CD4-positive, alpha-beta T cell treated with Interferon alpha-2 for 1 hour (primary cell): ENCODE measurements at places on chromosomes 1 and 21.

DNA sequence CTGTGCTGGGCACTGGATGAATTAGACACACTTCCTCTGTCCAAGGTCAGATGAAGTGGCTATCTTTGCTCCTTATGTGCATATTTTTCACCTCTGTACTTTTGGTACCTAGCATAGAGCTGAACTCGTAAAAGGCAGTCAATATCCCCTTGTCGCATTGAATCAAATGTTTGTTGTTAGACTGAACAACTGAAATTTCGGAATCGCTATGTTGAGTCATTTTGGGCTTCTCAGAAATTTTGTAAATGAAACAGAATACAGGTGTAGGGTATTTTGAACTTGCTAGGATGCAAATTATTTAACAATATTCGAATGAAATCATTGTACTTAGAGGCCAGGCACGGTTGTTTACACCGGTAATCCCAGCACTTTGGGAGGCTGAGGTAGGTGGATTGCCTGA is 48.0 kb downstream of the PDE4B start:
- no peak for DNase-seq

- no peak for DNase-seq
Observed at GRCh38 chr1:153346077-153346723, 2.4 kb downstream of the PGLYRP4 start.

GRCh38 chr1:60936591-60937342 is 145.6 kb upstream of the NFIA start:
- no peak for DNase-seq

DNA sequence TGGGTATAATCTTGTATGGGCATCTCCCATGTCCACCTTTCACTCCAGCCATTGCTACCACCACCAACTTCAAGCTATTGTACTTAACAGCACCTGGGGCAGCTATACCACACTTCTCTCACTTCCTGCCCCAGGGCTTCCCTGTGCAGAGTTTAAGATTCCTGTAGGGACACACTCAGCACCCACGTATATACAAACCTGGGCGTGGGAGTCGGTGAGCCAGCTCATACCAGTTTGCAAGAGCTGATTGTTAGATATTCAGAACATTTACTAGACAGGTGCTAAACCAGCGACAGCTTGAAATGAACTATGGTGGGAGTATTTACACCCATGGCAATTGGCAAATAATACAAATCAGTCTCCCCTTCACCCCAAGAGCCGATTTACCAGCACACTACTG is 114.8 kb upstream of the CSF3R start:
- DNase-seq: no peak

- no peak for DNase-seq
Observed at GRCh38 chr1:240091614-240092300, at the start of gene FMN2. TSS of gene FMN2 (plus strand) at chr1:240091883. CDS start at chr1:240092110, 227 bp downstream.

DNA sequence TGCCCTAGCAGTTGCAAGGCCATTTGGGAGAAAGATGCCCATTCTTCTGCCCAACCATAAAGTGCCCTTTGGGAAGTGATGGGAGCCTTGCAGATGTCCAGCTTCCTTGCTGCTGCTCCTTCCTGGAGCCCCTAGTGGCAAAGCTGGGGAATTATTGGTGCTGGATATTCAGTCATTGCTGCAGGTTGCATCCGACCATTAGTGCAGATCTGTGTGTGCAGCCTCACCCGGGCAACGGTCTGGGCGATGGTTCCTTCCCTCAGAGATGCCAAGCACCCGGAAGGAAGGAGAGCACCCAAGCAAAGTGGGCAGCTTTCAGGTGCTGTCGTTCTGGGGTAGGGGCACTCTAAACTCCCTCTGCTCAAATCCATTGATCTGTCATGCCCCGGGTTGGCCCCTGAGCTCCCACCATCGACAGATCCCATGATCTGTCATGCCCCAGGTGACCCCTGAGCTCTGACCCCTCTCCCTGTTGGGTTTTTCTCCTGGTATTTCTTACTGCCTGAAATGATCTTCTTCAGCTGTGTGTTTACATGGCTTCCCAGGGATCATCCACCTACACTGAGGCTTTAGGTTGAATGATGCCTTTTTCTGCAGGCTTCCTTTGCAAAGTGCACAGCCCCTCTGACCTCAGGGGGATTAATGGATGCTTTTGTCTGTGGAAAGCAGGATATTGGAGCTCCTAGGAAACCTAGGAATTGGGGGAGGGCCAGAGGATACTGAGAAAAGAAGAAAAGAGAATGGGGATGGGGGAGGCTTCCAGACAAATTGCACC is 467.5 kb downstream of the PTPRU start:
- no peak for DNase-seq

DNA sequence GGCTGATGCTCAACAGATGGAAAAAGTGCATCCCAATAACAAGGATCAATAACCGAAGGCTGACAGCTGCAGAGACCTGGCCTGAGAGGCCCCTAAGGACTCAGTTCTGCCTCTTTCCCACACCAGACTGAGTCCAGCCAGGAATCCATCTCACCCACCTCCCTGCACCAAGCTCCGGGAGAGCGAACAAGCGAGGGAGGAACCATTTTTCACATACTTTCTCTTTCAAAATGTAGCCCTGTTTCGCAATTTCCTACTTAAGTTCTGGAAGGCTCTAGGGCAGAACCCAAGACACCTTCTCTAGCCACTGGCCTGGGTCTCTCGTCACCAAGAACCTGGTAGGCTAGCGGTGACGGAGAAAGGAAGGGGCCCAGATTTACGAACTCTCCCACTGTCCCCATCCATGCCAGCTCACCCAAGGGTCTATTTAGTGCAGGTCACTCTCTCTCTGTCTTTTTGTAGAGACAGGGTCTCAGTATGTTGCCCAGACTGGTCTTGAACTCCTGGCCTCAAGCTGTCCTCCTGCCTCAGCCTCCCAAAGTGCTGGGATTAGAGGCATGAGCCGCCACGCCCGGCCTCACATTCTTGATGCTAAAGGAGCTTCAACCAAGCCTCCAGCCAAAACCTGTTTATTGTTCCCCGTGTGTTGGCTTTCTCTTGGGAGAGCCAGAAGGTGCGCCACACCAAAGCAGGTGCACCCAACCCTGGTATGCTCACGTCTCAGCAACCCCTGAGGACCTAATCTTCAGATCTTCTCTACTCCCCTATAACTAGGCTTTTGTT is 10.9 kb upstream of the GNL2 start:
- DNase-seq: no peak

DNA sequence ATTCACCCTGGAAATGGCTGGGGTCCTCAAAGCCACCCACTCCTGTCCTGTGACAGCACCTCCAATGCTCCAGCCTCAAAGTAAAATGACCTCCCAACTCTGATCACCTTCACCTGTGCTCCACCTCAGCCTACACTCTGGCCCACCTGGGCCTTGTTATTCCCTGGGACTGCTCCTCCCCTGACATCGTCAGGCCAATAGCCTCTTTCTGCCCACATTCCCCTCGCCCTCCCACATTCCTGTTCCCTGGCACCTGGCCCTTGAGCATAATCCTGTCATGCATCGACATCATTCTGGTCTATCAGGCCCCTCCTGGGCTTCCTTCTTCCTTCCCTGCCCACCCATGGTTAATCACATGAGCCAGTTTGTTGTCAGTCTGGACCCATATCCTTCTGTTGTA is 13.2 kb upstream of the BCAR3 start:
- DNase-seq: no peak

DNA sequence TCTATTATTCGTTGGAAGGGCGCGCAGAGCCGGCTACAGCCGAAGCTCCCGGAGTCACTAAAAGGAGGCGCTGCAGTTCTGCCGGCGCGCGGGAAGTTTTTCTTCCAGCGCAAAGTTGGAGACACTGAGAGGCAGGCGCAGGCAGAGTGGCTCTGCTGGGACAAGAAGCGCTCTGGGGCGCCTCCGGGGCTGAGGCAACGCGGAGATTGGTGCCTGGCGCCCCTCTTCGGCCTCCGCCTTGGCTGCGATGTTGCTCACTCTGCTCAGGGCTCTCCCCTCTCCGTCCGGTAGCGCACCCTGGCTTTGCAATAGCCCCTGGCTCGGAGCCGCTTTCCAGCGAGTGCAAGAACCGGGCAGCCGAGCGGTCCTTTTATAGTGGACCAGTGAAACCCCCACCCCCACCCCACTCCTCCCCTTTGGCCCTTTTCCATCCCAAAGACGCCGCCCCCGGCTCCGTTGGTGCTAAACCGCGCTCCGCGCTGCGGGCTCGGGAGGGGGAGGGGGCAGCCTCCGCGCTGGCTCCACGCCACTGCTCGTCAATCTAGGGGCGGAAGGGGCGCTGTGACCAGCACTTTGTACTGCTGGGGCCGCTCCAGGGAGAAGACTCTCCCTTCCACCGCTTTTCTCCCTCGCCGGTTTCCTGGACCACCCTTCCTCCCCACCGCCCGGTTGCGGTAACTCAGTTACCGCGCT is at the start of gene ADAMTS1:
ADAMTS1 (minus strand) TSS at position 344 of the 693 bp plus-strand sequence. CDS start 455 bp downstream, outside the sequence.
- peak; percentile 33 for DNase-seq

GRCh38 chr1:172278478-172278877 is 142.0 kb upstream of the C1orf105 start:
- no peak for DNase-seq

- no peak for DNase-seq
Observed at GRCh38 chr1:176701151-176701866, 238.3 kb downstream of the PAPPA2 start.

DNA sequence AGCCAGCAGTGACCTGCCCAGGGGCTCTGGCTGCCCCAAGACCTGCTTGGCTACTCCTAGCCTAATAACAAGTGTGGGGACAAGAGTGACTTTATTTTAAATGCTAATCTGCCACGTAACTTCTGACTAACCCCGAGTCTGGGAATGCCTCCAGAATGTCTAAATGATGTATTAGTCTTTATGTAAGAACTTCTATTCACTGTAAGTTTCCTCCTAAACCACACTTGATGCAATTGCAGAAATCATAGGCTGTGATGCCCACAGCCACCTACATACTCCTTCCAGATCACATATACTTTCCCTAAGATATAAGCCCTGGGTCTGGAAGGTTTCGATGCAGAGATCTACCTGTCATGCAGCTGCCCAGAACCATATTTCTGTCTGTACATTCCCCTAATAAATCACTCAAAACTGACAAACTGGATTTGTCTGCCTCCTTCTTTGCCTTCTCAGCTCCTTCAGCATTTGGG is 5.9 kb upstream of the VPS45 start:
- no peak for DNase-seq

GRCh38 chr1:71080230-71080738 is 551 bp downstream of the ZRANB2 start:
- DNase-seq: peak; percentile 4

GRCh38 chr1:81600878-81601622 is 199.7 kb upstream of the ADGRL2 start:
- DNase-seq: no peak

DNA sequence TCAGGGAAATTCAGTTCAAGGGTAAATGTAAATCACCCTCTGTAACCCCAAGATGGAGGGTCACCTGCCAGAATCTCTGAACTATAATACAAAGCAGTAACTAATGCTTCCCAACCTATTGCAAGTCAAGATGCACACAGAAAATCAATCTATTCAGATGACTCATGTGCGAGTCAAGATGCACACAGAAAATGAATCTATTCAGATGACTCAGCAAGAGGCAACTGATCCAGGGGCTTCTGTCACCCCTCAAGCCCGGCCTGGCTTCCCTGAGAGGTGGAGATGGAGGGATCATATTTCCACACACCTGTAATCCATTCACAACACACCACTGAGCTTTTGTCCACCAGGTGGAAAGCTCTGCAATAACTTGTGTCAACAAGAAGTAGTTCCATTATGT is 17.4 kb upstream of the HIVEP3 start:
- DNase-seq: no peak

- DNase-seq: no peak
Observed at GRCh38 chr1:178126261-178126660, 32.4 kb downstream of the RASAL2 start.

- no peak for DNase-seq
Observed at GRCh38 chr1:80566123-80566522, 1234.6 kb upstream of the ADGRL2 start.

DNA sequence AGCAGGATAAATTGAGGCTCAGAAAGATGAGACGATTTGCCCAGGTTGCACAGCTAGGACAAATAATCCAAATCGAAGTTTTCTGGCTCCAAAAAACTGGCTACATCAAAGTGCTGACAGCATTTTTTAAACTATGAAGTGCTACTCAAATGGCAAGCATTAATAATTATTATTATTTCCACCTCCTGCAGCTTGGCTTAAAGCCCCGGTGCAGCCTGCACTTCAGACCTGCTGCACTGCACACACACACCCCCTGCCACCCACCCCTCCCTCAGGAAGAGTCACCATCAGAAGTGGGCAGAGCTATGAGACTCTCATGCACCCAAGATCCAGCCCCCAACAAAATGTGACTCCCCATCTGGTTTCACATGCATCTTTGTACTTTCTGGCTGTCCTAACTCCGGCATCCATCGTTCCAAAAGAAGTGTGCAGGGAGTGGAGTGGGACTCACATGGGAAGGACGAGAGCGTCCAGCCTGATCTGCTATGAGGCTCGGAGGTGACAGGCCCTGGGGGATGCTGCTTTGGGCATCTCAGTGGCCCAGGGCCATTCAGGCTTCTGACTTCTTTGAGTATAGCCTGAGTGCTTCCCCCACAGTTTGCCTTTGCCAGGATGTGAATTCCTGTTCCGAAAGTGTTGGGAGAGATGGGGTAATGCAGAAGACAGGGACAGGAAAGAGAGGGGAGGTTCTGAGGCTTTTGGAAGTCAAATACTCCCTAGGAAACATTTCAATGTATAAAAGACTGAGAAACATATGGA is 65.0 kb upstream of the FAM20B start:
- no peak for DNase-seq

GRCh38 chr1:198701766-198702539 is 63.1 kb downstream of the PTPRC start:
- DNase-seq: no peak

- DNase-seq: peak; percentile 22
Observed at GRCh38 chr1:185017338-185017737, 28.0 kb upstream of the RNF2 start.

- DNase-seq: no peak
Observed at GRCh38 chr1:91515994-91516393, 15.3 kb downstream of the CDC7 start.

- no peak for DNase-seq
Observed at GRCh38 chr1:198333744-198334143, 176.9 kb downstream of the NEK7 start.

GRCh38 chr21:29299046-29299915 is 559 bp downstream of the BACH1 start:
- peak; percentile 67 for DNase-seq

GRCh38 chr1:147849098-147849895 is 53.3 kb upstream of the GJA8 start:
- DNase-seq: no peak

- no peak for DNase-seq
Observed at GRCh38 chr1:228742281-228742860, 7.1 kb downstream of the RHOU start.

- no peak for DNase-seq
Observed at GRCh38 chr1:163331116-163331515, 9.4 kb downstream of the NUF2 start.

GRCh38 chr1:41389009-41389408 is 27.8 kb downstream of the FOXO6 start:
- DNase-seq: no peak

DNA sequence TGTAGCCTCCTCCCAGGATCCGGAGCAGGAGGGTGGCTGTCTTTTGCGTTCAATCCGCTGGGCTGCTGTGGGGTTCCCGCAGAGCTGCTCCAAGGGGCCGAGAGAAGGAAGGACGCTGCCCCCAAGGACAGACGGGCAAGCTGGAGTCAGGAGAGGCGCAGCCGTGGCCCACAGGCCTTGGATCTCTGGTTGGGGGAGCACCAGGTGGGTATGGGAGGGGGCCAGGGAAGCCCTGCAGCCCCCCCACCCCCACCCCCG is 15.9 kb upstream of the SKI start:
- DNase-seq: no peak
